ENCODE measurements at places on chromosomes 4 and X. TPM values are rescaled to one million over a fixed set of nuclear protein-coding genes. Genes with fewer than 3 reads are reported as not detected.

The CBR4 gene
- total RNA-seq = 4.4 TPM

The DMP1 gene
- total RNA-seq = not detected

The TXK gene
- 0.07 TPM for total RNA-seq

The TEC gene
- total RNA-seq = 2.2 TPM

The YTHDC1 gene
- total RNA-seq = 32.7 TPM

The SLITRK4 gene
- total RNA-seq = 0.02 TPM

The SPANXN3 gene
- total RNA-seq = not detected

The TRPC5OS gene
- total RNA-seq = not detected

The AFAP1 gene
- 27.3 TPM for total RNA-seq

The RBM46 gene
- not detected for total RNA-seq

The MAGEC3 gene
- not detected for total RNA-seq

The F11 gene
- total RNA-seq = not detected

The C4orf36 gene
- 0.88 TPM for total RNA-seq

The ZNF185 gene
- 7.2 TPM for total RNA-seq
